ENCODE measurements at places on chromosomes 6 and 20.

DNA sequence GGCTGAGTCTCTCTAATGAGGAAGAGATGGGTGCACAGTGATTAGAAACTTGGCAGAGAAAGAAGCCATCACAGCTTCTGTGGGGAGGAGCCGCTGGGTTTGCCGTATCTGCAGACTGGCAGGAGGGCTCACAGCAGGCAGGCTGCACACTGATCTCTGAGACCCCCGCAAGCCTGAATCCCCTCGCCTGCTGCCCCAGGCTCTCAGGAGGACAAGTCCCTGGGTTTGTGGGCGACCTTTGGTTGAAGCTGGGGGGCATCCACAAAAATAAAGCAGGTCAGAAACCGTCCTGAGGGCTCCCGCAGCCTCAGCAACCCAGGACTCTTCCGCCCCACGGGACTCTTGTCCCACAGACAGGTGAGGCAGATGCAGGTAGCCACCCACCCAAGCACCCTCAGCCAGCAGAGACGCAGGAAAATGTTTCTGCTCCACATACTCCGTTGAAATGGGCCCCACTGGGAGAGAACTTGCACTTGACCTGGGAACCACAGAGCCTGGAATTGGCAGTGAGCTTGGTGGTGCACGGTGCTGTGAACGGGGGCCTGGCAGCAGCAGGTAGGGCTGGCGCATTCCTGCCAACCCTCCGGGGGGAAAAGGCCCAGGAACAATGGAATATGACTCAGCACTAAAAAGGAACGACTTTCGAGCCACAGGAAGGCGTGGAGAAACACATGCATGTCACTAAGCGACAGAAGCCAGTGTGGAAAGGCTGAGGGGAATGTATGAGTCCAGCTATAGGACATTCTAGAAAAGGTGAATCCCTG lies 89.9 kb downstream of the YTHDF1 start:
- no peak for DNase-seq

GRCh38 chr6:33771146-33772081 lies 17.5 kb downstream of the LEMD2 start:
- DNase-seq: no peak

- no peak for DNase-seq
Measured at GRCh38 chr6:37492236-37492972, 7.3 kb downstream of the CCDC167 start.

DNA sequence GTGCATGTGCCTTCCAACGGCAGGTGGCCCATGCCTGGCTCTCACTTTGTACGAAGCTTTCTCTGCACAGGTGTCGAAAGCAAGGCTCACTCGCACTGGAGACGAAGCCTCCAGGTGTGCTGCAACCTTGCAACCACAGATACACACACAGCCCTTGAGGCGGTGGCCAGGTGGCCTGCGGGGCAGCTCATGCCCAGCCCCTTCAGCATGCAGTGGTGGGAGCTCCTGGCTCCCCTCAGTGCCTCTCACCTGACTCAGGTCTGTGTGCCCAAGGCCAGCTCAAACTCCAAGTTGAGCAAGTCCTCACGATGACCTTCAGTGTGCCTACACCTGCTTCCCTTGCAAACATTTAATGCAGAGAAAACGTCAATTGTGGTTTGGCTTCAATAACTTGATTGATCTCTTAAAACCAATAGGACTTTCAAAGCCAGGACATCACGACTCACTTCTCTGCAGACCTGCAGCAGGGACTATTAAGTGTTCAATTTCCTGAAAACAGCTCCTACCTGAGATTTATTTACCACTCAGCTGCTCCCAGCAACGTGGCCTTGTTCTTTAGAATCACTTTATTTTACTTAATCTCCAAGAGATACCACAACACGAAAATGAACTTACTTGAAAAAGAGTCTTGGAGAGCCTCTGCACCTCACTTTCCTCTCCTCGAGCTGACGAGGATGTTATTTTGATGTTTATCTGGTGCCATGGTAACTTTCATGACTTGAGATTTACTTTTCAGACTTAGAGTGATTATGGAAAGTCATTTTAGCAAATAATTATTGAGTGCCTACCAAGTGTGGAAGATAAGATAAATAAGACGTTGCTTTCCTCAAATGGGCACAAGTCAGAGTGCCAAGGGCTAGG lies 86.3 kb downstream of the SLC22A23 start:
- DNase-seq: no peak

DNA sequence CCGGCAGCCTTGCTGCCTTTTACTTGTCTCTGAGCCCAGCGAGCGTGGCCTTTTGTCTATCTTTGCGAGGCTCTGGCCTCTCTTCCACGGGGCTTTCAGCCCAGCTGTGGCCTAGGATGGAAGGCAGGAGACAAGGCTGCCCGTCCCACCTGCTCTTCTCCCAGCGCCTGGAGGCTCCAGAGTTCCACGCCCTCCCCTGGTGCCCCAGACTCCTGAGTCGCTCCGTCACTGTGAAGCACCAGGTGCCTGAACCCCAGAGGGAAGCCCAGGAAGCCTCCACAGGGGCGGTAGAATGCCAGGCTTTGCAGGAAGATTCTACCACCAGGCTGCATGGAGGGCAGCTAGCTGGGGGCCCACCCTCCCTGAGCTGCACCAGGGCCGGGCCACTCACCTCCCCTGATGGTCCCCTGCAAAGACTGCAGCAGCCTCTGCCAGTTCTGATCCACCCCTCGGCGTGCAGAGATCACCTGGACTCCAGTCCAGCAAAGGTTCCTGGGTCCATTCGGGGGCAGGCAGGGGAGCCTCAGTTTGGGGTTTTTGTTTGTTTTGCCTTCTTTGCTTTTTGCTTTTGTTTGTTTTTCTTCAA lies 384.6 kb downstream of the CDH4 start:
- DNase-seq: no peak

DNA sequence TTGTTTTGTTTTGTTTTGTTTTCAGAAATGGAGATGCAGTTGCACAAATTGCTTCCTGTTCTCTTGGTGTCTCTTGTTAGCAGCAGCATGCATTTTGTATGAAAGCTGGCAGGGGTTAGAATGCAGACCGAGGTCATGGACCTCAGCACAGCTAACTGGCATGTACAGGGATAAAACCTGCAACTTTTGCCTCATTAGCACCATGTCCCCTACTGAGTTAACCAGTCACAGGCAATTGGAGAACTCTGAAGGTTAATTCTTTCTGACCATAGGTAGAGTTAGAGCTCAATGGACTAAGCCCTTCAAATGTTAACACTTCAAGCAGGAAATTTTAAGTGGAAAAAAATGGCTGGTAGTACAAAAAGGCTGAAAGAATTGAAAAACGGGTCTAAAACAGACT lies 377.1 kb downstream of the ADGRB3 start:
- no peak for DNase-seq

GRCh38 chr6:32254761-32255198 lies 30.9 kb upstream of the NOTCH4 start:
- no peak for DNase-seq

DNA sequence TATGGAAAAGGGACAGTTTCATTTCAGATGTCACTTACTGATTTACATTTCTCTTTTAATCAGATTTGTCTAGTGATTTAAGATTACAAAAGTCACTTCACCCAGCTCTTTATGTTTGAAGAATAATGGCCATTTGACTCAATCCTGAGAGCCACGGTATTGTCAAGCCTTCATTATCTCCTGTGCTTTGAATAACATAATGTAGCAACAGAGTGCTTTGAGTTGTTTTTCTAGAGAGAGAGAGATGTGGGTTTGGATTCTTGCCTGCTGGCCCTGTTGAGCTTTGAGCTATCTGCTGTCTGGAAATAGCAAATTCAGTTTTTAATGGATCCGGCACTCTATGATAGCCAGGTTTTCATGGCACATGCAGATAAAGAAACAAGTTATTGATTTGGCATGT lies 478.4 kb upstream of the SOX4 start:
- no peak for DNase-seq

DNA sequence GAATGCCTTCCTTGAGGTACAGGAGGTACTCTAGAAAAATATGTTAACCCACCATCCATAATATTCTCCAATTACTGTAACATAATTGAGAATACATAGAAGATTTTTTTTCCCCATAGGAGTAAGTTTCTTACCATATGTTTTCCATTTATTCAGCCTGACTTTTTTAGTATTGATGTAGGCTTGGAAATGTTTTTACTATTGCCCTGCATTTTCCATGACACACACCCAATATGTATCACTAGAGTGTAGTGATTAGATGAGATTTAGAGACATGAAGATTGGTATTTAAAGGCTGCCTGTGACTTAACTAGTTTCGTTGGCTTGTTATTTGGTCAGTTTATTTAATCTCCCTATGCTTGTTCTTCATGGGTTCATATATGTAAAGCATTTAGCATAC lies 39.5 kb downstream of the KCNQ5 start:
- no peak for DNase-seq

DNA sequence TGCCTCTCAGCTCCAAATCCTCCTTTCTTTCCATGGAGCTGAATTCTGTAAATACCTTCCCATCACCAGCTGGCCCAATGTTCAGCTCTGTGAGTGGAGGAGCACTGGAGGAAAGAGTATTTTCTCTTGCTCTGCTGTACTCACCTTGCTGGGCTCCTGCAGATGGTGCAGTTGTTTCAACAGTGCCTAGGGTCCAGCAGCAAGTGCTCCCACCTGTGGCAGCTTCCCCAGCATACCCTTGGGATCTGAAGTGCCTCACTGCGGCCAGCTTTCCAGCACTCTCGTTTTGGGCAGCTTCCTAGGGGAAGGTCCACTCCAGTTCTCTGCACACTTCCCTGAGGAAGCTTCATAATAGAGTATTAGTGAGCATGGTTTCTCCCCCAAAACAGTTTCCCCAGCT lies 170.9 kb downstream of the ARHGAP18 start:
- no peak for DNase-seq

- DNase-seq: no peak
Measured at GRCh38 chr20:34927736-34928135, 27.9 kb downstream of the GSS start.

GRCh38 chr6:82410151-82410648 lies 46.6 kb downstream of the TPBG start:
- no peak for DNase-seq

DNA sequence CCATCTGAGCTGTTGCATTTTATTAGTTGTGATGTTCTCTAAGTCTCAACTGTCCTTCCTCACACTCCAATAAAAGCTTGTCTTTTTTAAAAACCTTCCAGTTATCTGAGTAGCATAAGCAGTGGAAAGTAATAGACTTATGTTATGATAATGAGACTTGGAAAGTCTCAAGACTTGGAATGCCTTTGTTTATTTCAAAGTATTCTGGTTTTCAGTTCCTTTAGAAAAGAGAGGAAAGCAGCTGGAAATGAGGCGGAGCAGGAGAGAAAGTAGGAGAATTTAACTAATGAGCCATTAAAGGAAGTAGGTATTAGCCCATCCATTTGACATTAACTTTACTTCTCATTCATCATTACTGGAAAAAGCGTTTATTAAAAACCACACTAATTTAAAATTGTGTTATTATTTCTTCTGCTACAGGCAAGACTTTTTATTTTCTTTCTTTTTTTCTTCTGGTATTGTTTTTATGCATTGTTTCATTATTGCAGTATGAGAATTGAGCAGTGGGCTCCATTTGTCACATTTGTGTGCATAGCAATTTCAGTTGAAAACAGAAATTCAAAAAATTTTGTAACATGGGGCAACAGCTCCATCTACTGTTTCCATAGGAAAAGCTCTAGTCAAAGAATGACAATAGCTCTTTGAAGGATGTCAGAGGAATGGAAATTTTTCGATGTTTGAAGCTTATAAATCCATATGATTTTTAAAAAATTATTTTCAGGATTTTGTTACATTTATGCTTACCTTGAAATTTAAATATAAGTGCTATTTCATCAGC lies 194.8 kb downstream of the COL9A1 start:
- DNase-seq: no peak

- no peak for DNase-seq
Measured at GRCh38 chr6:88302769-88303225, 136.7 kb upstream of the CNR1 start.

- no peak for DNase-seq
Measured at GRCh38 chr6:35669451-35670045, 19.2 kb downstream of the FKBP5 start.

DNA sequence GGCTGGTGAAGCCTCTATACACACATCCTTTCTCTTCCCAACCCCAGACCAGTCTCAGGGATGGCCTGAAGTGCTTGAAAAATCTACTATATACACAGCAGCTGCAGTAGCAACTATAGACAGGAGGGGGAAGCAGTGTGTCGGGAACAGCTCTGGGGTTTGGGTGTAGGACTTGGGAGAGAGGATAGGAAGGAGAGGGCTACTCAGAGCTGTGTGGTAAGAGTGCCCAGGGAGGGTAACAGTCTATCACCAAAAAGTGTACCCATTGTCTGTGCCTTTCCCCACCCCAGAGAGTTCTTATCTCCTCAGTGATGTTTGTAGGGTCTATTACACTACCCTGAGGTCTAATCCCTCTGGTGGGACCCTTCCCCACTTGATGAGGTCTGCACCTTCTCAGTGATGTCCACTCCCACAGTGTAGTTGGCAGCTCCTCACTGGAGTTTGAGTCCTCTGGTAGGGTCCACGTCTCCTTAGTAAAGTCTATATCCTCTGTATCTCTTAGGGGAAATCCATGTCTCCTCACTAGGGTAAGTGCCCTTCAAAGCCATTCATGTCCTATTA lies 1.5 kb upstream of the GGT7 start:
- DNase-seq: no peak

DNA sequence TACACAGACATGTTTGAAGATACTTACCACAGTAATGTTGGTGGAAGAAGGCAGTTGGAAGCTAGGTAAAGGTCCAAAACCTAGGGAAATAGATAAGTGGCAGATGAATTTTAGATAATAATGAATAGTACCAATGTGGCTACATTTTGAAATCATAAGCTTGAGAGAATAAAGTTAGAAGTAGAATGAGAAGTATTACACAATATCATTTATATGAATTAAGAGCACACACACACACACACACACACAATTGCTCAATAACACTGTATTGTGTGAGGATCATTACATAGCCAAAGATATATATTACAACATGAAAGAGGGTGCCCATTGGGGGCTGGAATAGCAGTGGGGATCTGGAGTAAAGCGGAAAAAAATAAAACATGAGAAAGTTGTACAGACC lies 149.0 kb upstream of the EYA4 start:
- no peak for DNase-seq

DNA sequence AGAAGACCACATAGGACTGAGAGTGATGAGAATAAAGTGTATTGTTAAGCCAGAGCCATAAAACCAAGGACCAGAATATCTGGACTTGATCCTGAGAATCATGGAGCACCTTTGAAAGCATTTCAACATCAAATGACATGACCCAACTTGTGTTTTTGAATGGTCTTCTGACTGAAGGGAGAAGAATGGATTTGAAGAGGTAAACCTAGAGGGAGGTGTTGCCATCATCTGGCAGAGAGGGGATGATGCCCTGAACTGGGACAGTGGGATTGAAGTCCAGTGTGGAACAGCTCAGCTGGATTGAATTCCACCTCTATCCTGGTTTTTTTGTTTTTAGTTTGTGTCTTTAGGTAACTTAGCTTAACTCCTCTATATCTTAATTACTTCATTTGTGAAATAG lies 570.0 kb downstream of the TBC1D32 start:
- no peak for DNase-seq

- no peak for DNase-seq
Measured at GRCh38 chr20:17992224-17992637, 23.4 kb downstream of the MGME1 start.

Measured in vagina (tissue), 2 donors.